ENCODE measurements at places on chromosomes 2 and 18.

- no peak for DNase-seq
Observed at GRCh38 chr2:160050147-160050546, 12.3 kb downstream of the PLA2R1 start.

DNA sequence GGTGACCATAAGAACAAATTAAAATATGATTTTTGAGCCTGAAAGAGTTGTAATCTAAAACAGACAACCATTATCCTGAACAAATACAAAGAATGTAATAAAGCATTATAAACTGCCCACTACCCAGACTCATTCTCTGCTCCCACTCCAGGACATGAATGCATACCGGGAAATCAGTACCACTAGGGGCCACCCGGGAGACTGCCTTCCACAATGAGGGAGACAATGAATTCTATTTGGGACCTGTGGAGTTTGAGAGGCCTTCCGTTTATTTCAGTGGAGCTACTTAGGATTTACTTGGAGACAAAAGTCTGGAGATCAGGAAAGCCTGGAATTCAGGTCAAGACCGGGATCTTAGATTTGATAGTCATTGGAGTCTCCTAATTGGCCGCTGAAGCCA lies 50.0 kb downstream of the NAB1 start:
- no peak for DNase-seq

- DNase-seq, result no peak
Observed at GRCh38 chr2:223635080-223635479, 32.9 kb upstream of the SCG2 start.

DNA sequence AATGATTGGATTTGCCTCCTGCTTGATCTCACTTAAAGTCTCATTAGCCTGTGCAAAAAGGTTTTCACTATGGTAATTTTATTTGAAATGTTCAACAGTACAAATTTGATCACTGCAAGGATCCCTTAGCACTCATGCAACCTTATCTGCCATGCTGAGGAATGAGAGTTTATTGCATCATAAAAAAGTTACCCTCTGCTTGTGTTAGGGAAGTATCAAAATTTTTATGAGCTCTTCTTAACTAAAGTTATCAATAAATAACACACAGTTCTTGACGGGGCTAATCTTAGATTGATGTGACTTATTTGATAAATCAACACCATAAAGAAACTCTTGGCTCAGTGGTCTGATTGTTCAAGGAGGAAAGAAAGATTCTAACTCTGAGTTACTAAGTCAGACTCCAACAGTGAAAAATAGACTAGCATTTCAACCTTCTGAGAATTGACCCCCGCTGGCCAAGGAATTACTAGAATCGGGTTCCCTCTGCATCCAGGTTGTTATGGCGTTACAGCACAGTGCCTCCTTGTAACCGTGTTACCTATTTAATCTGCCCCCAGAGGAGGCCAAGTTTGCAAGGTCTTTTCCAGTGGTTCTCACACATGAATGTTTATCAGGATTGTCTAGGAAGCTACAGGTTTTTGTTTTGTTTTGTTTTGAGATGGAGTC lies 259.7 kb downstream of the CDCA7 start:
- DNase-seq, result no peak

DNA sequence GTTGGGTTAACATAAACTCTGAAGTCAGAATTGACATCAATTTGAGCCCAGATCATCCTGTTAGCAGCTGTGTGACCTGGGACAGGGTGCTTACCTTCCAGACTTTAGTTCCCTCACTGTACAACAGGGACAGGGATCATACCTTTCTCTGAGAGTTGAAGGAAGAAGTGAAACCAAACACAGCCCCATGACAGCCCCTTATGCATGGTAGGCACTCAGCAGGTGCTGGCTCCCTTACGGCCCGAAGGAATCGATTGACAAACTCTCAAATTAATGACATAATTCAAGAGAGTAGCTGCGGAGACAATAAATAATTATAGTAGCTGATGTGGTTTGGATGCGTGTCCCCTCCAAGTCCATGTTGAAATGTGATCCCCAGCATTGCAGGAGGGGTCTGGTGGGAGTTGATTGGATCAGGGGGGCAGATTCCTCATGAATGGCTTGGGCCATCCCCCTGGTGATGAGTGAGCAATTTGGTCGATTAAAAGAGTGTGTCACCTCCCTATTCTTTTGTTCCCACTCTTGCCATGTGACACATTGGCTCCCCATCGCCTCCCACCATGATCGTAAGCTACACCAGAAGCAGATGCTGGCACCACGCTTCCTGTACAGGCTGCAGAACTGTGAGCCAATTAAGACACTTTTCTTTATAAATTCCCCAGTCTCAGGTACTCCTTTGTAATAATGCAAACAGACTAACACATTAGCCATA lies 72.4 kb downstream of the ODC1 start:
- no peak for DNase-seq
